GM12865 (cell line): ENCODE measurements at places on chromosomes 4 and X.

DNA sequence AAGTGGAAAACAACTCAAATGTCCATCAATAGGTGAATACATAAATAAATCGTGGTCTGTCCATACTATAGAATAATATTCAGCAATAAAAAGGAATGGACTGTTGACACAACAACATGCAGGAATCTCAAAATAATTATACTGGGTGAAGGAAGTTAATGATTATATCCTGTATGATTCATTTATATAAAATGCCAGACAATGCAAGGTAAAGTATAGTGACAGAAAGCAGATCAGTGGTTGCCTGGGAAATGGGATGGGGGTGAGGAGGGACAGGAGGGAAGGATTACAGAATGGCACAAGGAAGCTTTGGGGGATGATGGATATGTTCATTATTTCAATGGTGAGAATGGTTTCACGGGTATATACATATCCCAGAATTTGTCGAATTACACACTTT lies 12.3 kb downstream of the PYURF start:
- no peak for DNase-seq

DNA sequence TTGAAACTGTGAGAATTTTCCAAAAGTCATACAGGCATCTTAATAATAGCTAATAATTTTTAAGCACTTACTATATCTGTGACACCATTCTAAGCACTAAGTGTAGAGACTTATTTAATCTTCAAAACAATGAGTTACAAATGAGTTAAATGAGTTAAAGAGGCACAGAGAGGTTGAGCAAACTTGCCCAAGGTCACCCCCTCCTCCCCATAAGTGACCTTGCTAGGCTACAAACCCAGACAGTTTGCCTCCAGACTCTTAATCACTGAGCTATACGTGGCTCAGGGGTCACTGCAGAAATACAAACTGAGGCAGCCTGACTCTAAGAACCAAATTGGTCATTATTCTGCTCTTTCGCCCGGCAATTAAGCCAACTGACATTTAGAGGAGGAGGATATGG lies 15.5 kb downstream of the CTPS2 start:
- DNase-seq: no peak

- DNase-seq: no peak
These were observed 11.8 kb downstream of the RBM10 start for GRCh38 chrX:47156611-47157520.

GRCh38 chr4:110344165-110344564 lies 131.8 kb upstream of the ENPEP start:
- peak; percentile 13 for DNase-seq

DNA sequence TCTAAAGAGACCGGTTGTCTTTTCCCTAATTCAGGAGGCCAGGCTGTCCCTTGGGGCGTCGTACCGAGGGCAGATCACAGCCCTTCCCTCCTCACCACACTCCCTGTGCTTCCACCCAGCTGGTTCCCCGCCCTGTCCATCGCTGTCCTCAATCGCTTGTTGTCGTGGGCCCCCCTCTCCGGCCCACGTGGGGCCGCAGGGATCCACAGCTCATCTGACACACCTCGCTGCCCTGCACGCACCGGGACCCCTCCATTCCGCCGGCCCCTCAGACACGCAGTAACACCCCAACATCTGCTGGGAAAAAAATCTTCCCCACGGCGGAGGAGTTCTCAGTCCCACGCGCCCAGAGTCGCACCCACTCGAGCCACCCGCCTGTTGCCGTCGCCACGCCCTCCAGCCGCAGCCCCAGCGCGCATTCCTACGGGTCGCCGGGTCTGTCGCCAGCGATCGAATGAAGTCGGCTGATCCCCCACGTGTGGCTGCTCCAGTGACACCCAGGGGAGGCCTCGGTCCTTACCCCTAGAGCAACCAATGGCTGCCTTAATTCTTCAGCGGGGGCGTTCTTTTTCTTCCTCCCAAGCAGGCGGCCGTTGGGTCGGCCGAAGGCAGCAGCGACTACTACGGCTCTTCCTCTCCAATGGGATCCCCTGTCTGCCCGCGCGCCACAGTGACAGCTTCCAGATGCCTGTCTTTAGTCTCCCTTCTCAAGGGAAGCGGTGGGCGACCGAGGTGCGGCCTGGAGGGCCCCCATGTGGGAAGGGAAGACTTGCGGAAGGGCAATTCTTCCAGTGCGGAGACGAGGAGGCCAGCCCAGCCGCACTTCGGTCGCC lies 893 bp upstream of the SEPTIN11 start:
- peak; percentile 93 for DNase-seq

- peak; percentile 68 for DNase-seq
These were observed 27.1 kb upstream of the SLC9B1 start for GRCh38 chr4:103046416-103047290.

DNA sequence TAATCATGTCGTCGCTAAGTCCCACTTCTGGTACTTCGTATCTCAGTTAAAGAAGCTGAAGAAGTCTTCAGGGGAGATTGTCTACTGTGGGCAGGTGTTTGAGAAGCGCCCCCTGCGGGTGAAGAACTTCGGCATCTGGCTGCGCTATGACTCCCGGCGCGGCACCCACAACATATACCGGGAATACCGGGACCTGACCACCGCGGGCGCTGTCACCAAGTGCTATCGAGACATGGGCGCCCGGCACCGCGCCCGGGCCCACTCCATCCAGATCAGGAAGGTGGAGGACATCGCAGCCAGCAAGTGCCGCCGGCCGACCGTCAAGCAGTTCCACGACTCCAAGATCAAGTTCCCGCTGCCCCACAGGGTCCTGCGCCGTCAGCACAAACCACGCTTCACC lies 11.3 kb downstream of the PNCK start:
- DNase-seq: peak; percentile 40

- DNase-seq: peak; percentile 62
These were observed 116.7 kb upstream of the TMEM164 start for GRCh38 chrX:109886122-109886761.

DNA sequence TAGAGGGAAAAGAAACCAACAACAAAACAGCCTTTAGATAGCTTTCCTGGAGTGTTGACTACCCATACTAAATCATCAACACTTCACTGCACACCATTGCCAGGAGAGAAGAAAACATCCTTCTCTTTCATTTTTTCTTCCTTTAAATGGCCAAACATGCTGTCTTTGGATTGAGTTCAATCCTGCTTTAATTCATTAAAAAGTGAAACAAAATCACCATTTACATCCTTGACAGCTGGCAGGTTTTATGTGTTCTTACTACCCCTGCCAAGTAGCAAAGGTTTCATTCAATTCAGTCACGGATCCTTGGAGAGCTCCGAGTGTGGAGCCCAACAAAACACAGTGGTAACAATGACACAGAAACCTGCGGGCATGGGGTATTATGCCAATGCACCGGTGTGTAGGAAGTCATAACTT lies 568.3 kb downstream of the ANKRD50 start:
- DNase-seq: no peak

DNA sequence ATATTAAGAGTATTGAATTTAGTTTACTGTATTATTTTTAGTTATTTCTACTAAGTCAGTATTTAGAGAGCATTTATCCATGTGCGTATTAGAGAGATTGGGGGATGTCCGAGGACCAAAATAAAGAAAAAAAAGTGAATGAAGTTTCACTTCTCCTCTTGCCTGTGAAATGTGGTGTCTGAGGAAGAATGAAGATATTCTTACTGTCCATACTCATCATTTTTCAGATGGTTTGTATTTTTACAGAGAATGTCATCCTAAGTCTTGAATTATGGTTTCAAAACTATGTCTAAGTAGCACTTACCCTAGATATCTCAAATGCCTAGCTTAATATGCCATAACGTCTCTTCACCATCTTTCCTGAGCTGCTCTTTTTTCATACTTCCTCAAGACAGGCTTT lies 854.3 kb downstream of the C4orf33 start:
- DNase-seq: no peak

GRCh38 chrX:46831765-46832327 lies 5.0 kb upstream of the RP2 start:
- no peak for DNase-seq

DNA sequence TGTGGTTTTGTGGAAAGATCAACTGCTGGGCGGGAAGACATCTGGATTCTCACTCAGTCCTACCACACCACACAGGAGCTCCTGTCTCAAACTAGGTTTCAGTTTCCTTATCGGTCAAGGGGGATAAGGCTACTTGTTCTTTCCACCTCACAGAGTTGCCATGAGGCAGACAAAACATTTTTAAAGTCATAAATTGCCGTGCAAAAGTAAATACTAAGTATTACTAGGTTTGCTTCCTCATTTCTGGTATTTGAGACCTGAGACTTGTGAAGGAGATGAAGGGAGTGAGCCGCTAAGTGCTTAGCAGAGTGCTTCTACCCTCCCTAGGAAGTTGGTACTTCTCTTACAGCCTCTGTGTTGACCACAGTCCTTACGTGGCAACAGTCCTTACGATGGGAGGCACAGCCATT lies 1.5 kb downstream of the LAP3 start:
- peak; percentile 59 for DNase-seq

GRCh38 chr4:45438047-45438446 lies 685.8 kb downstream of the GABRG1 start:
- no peak for DNase-seq

DNA sequence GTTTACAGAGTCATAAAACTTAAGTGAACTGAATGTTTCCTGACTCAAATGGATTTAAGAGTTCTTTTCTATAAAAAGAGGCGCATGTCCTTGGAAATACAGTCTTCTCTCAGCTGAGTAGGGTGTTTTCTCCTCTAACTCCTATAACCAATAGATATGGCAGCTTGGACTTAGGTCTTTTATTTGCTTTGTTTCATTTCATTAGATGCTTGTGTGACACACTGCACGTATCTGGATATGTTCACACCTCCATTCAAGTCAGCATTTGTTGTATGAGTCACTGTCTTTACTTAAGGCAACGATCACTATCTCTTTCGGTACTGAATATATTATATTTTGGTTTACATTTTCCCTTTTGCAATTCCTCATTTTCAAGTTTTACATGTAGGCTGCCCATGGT lies 136.6 kb downstream of the ARSF start:
- DNase-seq: no peak
